ENCODE measurements at places on chromosomes 1 and 21. TPM values are rescaled to one million over a fixed set of nuclear protein-coding genes. Genes with fewer than 3 reads are reported as not detected.

The ACOT11 gene
- polyA plus RNA-seq, result 5.5 TPM

The ST6GALNAC5 gene
- polyA plus RNA-seq, result 1.8 TPM

The OR2T29 gene
- not detected for polyA plus RNA-seq

The FOXO6 gene
- 0.37 TPM for polyA plus RNA-seq

The RHD gene
- polyA plus RNA-seq, result not detected

The SPSB1 gene
- 26.3 TPM for polyA plus RNA-seq
